ENCODE measurements at places on chromosomes 13 and 19.

- no peak for DNase-seq
Measured at GRCh38 chr13:111202745-111203144, 87.6 kb downstream of the ARHGEF7 start.

GRCh38 chr13:24360106-24360505 lies 50.7 kb downstream of the C1QTNF9 start:
- DNase-seq = no peak

GRCh38 chr13:48216204-48216711 lies 16.7 kb upstream of the ITM2B start:
- DNase-seq = no peak

- DNase-seq = no peak
Measured at GRCh38 chr13:29159871-29160270, 339.7 kb downstream of the MTUS2 start.

- no peak for DNase-seq
Measured at GRCh38 chr13:48184260-48184659, 48.7 kb upstream of the ITM2B start.

GRCh38 chr13:109684084-109684823 lies 102.1 kb downstream of the IRS2 start:
- no peak for DNase-seq

DNA sequence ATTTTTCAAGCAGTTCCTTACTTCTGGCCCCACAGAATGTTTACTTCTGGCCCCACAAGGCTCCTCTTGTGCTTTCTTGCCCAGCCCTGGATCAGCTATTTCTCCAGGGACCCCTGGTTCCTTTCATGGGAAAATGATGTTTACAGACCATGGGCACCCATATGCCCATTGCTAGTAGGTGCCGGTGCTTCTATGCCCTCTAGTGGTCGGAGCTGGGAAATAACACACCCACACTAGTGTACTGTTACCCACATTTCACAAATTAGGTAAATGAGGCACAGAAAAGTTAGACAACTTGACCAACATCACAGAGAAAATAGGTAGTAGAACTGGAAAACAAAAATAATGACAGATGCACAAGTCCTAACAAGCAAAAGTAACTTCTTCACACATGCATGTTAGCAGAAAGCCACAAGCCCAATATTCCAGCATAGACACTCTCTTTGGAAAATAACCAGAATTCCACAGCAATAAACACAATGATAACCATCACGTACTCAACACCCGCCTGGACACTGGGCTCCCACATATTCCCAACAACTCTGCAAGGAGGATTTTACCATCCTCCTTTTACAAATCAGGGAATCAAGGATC lies 1.3 kb upstream of the CEACAM6 start:
- DNase-seq = peak; percentile 46

GRCh38 chr19:16106121-16106520 lies 5.6 kb upstream of the RAB8A start:
- no peak for DNase-seq
